ENCODE measurements at places on chromosomes 7 and 10.

DNA sequence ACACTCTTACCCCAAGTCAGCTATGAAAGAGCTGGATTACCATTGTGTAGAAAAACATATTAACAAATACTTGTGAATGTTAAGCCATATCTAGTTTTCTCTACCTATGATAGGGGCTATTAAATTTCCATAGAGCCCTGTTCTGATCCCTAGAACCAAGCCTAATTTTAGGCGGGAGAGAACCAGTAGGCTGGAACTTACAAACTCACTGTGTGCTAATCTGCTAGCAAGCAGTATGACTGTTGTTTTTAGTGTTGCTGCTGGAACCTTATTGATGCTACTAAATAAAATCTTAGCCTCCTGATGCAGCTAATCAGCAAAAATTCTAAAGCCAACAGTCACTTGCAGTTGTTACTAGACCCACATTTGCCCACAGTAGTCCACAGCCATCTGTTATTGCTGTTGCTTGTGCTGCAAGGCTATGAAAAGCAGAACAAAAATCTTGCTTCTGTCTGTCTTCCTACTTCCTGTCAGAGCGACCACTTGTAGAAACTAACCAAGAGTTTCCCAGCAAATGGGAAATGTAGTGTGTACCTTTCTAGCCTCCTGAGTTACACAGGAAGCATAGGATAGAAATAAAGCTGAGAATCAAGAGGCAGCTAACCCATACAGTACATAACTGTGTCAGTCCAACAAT lies 368.4 kb downstream of the ARL4A start:
- DNase-seq, result no peak

- no peak for DNase-seq
Observed at GRCh38 chr10:127203067-127203466, 6.7 kb upstream of the INSYN2A start.

DNA sequence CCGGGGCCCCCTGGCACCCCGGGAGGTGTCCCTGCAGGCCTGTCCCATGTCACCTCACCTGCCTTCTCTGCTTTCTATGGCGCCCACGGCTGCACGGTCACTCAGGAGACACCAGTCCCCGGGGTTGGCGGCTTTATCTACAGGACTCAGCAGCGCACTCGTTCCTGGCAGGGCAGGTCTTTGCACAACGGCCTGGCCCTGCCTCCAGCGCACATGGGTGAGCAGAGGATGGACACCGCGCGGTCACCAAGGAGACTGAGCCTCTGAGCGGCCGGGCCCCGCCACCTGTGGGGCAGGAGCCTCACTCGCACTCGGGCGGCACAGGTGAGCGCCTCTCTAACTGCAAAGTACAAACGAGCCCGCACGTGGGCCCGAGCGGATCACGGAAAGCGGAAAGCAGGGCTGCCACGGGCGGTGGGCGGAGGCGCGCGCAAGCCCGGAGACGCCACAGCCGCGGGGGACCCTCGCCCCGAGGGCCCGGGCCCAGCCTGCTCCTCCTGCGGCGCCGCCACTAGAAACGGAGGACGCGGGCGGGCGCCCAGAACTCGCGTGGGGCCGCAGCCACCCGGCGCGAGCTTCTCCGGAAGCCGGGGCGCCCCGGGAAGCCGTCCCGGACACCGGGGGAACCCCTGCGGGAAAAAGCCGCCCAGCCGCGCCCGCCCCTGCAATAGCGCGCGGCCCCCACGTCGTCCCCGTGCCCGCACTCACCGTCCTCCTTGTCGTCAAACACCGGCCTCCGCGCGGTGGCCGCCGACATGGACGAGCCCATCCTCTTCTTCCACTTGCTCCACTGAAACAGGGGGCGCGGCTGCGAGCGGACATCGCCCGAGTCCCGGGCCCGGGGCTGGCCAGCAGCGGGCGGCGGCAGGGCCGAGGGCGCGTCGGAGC lies 642 bp downstream of the STK32C start:
- peak; percentile 37 for DNase-seq

GRCh38 chr10:117546581-117547015 lies 4.1 kb downstream of the EMX2 start:
- DNase-seq, result no peak

- no peak for DNase-seq
Observed at GRCh38 chr7:126483972-126484371, 768.8 kb downstream of the GRM8 start.

DNA sequence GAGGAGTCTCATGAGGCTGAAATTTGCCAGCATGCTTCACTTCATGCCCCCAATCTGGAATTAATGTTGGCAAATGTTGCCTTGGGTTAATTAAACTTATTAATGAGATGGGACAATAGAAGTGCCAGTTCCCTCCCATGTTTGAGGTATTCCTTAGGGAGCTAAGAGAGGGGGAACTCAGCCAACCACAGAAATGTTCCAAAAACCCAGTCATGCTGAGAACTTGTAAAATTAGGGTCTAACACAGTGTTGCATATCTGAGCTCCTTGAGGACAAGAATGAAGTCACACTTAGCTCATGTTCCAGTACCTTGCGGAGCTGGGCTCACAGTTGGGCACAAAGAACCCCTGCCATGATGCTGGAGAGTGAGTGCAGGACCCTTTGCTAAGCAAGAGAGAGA lies 89.4 kb downstream of the OAT start:
- DNase-seq, result no peak

GRCh38 chr7:80636709-80637108 lies 1.7 kb upstream of the CD36 start:
- DNase-seq, result no peak

- DNase-seq, result no peak
Observed at GRCh38 chr10:33123680-33124079, 165.7 kb upstream of the ITGB1 start.

- DNase-seq, result no peak
Observed at GRCh38 chr7:30423788-30424505, 54.6 kb downstream of the NOD1 start.

DNA sequence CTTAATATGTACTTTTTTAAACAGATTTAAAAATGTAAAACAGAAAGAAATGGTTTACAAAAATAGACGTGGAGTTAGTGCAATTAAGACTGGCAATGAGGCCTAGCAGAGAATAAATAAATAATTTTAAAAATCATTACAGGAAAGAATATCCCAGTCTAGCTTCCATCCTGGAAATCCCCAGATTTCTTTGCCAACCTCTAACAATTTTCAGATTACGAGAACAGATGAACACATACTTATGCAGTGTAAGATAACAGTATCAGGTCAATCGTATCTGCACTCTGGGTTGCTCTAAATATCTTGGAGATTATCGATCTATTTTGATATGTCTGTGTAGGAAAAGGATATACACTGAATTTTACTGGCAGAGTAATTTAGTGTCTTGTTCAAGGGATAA lies 210.5 kb downstream of the SEMA3A start:
- DNase-seq, result no peak

DNA sequence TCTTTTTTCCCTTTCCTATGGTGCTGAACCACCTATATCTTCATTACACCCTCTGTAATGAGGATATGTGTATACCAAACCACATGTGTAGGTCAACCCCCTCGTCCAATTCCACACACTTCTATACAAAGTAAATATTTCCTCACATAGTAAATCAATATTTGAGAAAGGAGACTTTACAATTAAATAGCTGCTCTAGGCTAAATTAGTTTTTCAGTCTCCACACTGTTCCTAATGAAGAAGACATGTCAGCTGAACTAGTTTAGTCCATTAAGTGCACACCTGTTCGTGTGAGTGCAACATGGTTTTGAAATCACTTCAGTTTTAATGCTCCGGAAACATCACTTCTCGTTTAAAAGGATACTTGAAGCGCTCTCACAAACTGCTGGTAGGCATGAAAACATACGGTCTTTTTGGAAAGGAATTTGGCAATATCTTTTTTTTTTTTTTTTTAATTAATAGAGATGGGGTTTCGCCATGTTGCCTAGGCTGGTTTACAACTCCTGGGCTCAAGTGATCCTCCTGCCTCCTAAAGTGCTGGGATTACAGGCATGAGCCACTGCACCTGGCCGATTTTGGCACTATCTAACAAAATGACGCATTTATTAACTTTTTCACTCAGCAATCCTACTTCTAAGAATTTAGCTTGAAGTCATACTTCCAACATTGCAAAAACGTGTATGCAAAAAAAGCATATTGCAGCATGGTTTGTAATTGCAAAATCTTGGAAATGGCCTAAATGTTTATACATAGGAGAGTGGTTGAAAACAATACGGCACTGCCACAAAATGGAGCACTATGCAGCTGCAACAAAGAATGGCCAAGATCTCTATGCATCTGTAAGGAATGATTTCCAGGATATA lies 2.1 kb upstream of the XRCC2 start:
- DNase-seq, result no peak

- DNase-seq, result no peak
Observed at GRCh38 chr7:117184367-117184766, 138.5 kb downstream of the WNT2 start.

GRCh38 chr7:98254951-98255610 lies 3.0 kb upstream of the TECPR1 start:
- DNase-seq, result no peak

All from endothelial cell (in vitro differentiated cells).